ENCODE measurements at places on chromosomes 5 and 9.

GRCh38 chr5:159359408-159359807 lies 29.1 kb upstream of the IL12B start:
- no peak for DNase-seq

DNA sequence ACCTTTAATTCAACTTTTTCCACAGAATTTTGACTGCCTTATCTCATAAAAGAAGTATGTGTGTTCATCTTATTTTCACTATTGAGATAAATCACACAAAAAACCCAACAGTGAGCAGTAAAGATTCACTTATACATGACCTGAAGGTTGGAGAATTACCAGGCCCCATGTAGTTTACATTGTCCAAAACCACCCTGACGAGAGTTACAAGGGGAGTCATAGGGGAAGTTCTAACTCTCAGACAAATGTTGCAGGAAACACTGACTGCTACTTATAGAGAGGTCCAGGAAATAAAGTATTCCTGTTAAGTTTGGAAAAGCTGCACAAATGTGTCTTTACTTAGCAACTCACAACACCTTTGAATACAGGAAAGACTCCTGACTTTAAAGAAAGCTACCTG lies 14.1 kb downstream of the SPATA9 start:
- no peak for DNase-seq

DNA sequence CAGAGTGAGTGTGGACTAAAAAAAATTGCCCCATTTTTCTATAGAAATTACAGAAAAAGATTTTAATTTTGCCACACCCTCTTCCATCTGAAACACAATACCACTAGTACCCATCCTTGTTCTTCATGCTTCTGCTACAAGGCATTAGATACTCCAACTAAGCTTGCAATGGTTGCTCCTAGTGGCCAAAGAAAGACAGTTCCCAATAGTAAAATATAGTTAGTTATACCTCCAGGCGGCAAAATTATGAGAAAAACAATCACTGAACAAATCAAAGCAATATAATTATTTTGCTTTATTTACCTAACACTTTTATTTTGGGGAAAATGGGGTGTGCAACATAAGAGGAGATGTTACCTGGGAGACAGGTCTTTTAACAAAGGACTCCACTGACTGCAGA lies 101.2 kb downstream of the RAPGEF6 start:
- DNase-seq: no peak

- DNase-seq: no peak
Measured at GRCh38 chr5:32445831-32446614, 1.5 kb upstream of the ZFR start.

- DNase-seq: no peak
Measured at GRCh38 chr9:99119976-99120655, 15.2 kb downstream of the TGFBR1 start.

DNA sequence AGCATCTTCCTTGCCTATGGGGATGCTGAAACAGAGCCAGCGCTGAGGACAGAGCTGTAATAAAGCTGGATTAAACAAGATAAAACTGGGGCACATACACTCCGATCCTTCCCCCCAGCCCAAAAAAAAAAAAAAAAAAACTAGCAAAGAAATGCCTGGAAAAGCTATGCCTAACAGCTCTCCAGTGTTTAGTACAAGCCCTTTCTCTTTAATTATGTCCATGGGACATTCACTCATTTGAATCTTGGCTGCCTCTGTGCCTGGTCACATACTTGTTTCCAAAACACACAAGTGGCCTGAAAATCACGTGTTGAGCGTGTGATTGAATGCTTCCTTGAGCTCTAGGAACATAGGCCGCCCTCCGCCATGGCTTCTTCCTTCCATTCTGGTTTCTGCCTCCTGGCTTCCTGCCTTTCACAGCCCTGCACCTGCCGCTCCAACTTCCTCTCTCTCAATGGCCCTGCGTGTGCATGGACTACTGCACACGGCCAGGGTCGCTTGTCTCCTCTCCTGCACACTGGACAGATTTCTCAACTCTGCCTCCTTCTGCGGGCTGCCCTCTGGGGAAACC lies 111.0 kb upstream of the RETREG1 start:
- no peak for DNase-seq

- no peak for DNase-seq
Measured at GRCh38 chr9:123316053-123316718, 39.8 kb upstream of the CRB2 start.

DNA sequence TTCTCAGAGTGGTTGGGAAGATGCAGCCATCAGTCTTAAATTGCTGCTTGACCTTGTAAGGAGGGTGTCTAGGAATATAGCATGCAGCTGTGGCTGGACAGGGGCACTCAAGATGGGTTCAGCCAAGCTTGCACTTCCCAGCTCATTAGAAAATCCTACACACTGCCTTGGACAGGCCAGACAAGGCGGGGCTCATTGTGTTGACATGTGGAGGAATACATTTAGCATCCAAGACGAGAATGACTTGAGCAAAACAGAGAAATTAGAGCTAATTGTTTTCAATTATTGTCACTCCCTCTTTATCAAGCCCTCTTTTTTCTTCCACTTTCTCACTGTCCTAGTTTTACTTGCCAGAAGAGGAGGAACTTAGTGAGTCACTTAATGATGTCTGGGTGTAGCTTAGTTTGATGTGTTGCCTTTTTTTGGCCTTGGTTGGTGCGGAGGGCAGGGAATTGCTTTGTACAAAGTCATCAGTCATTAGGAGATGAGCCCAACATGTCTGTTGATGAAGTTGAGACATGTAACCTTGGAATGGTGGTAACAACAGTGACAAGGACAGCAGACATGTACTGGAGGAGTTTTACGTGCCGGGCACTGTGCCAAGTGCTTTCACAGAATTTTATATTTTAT lies 1219.3 kb upstream of the WWC1 start:
- no peak for DNase-seq

DNA sequence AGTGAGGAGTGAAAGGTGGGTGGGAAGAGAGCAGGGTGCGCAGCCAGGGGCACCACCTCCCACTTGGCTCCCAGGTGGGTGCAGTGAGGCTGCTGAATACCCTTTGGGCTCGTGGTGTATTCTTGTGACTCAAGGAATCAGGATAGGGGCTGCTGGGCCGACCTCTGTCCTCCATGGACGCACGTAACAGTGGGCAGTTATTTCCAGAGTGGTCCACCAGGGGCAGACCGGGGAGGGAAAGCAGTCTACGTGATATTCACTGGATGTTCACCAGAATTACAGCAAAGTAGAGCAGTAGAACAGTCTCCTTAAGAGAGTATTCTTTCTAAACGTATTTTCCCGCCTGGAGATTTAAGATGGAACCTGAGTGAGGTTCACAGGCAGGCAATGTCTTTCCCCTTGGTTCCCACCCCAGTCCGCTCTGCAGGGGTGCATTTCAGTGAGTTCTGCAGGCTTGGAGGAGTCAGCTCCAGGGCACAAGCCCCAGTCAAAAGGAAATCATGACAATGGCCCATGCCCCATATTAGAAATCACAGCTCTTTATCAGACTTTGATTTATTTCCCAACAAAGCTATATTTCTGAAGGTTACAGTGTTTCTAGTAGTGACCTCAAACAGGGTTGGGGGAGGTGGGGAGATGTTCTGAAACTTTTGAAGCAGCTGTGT lies 88.7 kb downstream of the SYK start:
- no peak for DNase-seq

- DNase-seq: peak; percentile 43
Measured at GRCh38 chr5:180813420-180813819, 10.8 kb upstream of the MGAT1 start.

DNA sequence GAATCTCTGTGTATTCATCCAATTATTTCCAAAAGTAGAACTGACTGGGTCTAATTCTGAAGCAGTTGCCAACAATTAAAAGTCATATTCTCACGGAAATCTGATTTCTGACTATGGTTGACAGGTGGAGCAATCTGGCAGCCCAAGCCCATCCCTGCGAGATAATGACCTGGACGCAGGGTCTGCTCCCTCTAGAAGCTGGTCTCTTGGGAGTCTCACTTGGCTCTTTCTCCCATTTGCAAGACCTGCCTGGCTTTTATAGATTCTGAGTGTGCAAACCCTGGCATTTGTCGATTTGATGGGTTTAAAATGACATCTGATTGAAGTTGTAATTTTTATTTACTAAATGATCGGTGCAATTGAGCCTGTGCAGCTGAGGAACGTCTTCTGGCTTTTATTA lies 49.4 kb upstream of the NEURL1B start:
- no peak for DNase-seq

DNA sequence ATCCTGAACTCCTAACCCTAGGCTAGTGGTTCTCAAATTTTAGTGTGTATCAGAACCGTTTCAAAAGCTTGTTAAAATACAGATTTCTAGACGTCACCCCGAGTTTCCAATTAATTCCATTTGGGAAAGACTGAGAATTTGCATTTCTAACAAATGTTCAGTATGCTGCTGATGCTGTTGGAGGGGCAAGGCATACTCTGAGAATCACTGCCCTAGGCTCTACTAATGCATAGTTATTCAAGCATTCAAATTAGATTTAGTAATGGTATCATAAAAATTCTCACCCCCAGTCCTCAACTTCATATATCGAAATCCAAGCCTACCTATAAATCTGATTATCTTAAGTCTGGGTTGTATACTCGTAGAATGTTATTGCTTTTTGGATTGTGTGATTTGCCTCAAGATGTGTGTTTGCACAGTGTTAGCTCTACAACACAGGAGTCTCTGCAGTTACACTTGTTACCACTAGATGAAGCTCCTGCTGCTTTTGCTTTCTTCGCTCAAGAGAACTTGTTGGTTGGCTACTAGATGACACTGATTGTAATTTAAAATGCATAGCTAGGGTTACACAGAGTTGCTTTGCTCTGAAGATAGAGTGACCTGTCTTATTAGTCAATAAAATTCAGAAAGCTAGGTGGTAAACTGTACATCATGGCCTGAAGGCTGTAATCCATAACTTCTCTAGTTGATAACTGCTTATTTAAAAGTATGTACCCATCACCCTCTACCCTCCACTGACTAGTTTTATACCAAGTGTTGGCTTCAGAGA lies 7.5 kb upstream of the ERAP2 start:
- DNase-seq: peak; percentile 86

DNA sequence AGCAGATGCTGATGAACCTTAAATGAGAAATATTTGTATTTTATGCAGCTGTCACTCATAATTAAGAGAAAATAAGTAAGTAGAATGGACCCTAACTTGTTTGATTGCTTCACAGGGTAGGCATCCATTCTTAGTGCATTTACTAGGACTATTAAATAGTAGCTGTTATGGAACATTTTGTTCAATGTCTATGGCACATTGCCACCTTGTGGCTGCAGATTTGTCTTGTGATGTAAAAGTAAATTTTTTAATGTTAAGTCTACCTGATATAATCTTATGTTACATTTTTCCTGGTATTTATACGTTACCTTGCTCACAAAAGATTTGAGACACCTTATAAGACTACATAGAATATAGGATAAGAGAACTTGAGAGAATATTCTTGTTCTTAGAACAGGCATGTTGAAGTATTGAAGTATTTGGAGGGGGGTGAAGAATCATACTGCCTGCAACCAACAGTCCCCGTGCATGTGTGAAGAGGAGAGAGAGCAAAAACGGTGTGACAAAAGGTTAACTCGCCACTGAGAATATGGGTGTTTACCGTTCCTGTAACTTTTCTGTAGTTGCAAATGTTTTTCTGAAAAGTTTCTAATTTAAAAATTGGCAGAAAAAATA lies 161.1 kb downstream of the MAST4 start:
- DNase-seq: peak; percentile 47

GRCh38 chr5:34608859-34609648 lies 47.1 kb upstream of the RAI14 start:
- DNase-seq: peak; percentile 18

DNA sequence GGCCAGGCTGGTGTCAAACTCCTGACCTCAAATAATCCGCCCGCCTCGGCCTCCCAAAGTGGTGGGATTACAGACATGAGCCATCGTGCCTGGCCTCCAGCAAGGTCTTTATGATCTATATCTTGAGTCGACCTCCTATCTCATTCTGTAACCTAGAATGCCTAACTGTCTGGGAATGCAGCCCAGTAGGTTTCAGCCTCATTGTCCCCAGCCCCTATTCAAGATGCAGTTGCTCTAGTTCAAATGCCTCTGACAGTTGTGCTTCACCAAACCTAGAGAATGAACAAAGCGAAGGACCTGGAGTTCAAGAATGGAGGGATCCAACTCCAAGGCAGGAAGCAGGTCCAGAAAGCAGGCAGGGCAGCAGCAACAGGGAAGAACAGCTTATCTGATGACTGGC lies 30.8 kb downstream of the GLRX start:
- DNase-seq: no peak

DNA sequence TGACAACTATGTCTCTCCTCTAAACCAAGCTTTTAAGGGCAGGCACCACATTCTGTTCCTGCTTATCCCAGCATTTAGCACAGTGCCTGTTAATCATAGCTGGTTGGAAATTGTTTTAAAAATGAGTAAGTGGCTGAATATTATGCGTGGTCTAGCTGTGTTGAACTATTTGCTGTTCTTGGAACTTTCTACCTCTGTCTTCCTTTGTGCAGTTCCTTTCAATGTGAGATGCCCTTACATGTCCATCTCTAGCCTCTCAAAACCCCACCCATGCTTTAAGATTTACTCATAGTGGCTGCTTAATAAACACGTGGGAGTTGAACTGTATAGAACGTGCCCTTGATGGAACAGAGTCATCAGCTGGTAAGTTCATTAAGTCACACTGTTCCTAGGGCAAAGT lies 34.5 kb downstream of the C9orf57 start:
- DNase-seq: no peak

- DNase-seq: peak; percentile 34
Measured at GRCh38 chr9:100700689-100701318, 122.9 kb downstream of the CAVIN4 start.

DNA sequence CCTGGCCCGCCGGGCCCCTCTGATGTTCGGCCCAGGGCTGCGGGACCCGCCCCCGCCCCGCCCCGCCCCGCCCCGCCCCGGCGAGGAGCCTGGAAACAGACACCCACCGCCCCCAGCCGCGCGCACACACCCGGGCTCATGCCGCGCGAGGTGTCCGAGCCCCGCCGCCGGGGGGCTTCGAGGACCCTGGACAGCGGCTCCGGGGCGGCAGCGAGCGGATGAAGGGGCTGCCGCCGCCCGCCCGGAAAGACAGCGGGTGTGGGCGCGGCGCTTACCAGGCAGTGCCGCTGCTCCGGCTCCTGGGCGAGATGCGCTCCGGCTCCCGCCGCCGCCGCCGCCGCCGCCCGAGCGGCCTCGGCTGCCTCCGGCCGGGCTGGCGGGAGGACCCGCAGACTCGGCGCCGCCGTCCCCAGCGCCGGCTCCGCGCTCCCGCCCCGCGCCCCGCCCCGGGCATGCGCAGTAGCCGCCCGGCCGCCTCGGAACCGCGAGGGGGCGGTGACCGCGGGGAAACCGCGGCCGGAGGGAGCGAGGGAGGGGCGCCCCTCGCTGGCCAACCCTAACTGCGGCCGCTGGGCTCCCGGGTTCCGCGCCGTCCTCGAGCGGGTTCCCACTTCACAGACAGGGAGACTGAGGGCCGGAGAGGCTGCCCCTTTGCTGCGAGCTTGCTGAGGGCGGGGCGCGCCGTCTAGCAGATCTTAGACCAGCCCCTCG lies at the start of gene GPRIN1:
Gene GPRIN1, minus strand, starts transcription at position 433 of the 711 bp plus-strand sequence. CDS start 10,322 bp downstream, outside the sequence.
- peak; percentile 48 for DNase-seq

GRCh38 chr9:105694190-105694847 lies at the start of gene TMEM38B:
Gene TMEM38B (plus strand): TSS chr9:105694541. CDS start chr9:105694661, 120 bp downstream.
- peak; percentile 79 for DNase-seq

GRCh38 chr9:33260372-33260771 lies 4.1 kb downstream of the BAG1 start:
- DNase-seq: no peak

Measured in SW480 (cell line).